CD4-positive, alpha-beta T cell treated with Interleukin-21 for 1 hour (primary cell): ENCODE measurements at places on chromosomes 13 and 19.

- no peak for DNase-seq
Measured at GRCh38 chr13:99821741-99822140, 149.8 kb downstream of the ZIC5 start.

GRCh38 chr13:108508263-108508662, 121.1 kb upstream of the MYO16 start:
- DNase-seq: peak; percentile 44

DNA sequence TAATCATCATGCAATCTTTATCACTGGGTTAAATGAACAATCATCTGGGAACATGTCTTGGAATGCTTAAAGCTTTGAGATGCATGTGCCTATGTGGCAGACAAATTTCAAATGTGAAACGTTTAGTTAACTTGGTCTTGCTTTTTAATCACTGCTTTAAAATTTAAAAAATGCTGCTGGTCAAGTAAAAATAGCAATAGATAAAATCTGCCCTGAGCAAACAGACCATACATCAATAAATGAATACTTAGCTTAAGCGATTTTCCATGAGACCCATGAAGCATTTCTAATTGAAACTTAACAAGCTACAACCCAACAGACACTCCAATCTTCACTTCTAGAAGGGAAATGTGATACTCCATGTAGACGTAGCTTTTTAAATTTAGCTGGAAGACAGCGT, 1.9 kb upstream of the KL start:
- DNase-seq: no peak

DNA sequence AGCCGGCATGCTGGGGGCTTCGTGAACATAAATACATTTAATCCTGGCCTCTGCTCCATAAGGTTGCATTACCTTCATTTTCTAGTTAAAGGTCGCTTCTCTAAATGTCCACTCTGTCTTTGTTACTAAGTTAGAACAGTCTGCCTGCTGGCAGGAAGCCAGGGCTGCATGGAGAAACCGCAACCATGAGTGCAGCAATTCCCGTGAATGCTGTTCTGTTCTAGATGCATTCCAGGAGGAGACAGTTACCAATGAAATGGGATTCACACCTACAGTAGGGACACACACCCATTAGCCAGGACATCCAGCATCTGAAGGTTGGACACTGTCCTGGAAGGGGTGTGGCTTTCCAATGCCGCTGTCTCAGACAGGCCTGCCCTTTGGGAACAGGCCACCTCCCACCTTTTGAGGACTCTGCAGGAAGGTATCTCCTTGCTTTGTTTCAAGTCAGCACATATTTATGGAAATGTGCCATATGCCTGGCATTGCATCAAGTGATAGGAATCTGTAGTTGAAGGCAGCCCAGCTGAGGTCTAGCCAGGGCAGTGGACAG, 129.7 kb downstream of the SLC7A1 start:
- no peak for DNase-seq

- DNase-seq: no peak
Measured at GRCh38 chr13:31204592-31204991, 4.8 kb downstream of the B3GLCT start.

DNA sequence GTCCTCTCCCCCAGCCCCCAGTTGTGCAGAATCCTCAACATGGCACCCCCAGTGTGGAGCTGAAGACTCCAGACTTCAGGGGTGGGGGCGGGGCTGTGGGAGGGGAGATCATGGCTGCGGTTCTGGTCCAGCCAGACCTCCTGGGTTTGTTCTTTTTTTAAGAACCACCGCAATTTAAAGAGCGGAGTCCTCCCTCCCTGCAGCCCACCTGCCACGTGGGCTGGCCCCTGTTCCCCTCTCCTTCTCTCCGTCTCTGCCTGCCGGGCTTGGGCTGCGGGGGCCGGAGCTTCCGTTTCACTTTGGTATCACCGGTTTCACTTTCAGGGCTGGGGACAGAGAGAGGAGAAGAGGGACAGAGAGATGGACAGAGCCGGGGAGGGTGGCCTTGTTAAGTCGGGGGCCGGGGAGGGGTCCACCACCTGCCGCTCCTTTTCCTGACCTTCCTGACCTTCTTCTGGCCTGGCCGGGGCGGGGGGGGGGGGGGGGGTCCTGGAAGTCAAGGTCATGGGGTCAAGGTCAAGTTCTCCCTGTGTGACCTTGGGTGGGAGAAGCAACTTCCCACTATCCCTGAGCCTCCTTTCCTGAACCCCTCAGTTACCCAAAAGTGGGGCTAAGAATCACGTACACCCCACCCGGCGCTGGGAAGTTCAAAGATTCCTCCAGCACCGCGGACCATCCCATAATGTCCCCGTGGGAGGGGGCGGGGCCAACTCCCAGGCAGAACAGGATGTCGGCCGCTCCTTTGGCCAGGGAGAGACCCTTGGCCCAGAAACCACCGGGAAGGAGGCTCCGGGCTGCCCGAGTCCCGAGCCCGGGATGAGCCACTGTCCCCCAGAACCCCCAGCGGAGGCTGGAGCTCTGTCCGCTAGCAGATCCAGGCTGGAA, 11.3 kb upstream of the ZBTB7A start:
- peak; percentile 57 for DNase-seq

GRCh38 chr19:53908106-53908934, 758 bp upstream of the CACNG7 start:
- DNase-seq: peak; percentile 48

DNA sequence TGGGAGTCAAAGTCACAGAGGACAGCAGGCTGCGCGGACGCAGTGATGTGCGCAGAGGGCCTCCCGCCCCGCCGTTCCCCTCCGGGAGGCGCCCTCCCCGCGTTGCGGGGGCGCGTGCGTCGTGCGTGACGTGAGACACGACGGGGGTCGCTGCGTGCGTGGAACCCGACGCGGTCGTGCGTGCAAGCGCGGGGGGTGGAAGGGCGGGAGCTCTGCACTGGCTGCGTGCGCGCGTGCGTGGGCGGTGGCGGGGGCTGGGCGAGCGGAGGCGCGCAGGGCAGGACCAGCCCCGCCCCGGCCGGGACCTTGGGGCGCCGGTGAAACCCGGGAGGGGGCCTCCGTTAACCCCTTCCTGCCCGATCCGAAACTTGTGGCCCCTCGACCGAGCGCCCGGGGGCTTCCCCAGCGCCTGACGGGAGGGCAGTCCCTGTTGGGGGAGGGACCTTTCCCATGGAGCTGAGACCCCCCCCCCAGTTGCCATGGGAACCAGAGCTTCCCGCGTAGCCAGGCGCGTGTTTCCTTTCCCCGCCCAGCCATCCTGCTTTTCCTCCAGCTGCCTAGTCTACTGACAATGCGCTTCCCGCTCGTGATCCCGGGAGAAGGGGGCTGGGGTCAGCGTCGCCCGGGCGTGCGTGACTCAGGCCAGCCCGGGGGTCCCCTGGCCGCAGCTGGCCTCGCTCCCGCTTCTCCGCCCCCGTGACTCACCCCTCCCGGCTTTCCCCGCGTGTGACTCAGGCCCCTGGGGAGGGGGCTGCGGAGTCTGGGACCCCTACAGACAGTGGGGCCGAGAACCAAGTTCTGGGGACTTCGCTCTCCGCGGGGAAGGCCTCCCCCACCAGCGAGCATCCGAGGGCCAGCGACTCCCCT, 7.3 kb upstream of the HOOK2 start:
- peak; percentile 94 for DNase-seq

GRCh38 chr19:29664753-29665214, 477 bp upstream of the PLEKHF1 start:
- DNase-seq: no peak

DNA sequence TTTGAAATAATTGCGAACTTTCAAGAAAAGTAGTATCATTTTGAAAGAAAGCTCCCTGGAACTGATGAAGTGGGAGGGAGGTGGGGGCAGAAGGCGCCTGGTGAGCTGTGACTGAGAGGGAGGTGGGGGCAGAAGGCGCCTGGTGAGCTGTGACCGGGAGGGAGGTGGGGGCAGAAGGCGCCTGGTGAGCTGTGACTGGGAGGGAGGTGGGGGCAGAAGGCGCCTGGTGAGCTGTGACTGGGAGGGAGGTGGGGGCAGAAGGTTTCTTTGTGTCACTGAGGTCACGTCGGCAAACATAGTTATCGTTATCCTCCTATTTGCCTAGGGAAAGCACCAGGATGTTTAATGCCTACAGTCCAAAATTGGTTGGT, 24.2 kb downstream of the C2CD4C start:
- DNase-seq: no peak

- no peak for DNase-seq
Measured at GRCh38 chr13:107275312-107275711, 707.4 kb upstream of the ARGLU1 start.

DNA sequence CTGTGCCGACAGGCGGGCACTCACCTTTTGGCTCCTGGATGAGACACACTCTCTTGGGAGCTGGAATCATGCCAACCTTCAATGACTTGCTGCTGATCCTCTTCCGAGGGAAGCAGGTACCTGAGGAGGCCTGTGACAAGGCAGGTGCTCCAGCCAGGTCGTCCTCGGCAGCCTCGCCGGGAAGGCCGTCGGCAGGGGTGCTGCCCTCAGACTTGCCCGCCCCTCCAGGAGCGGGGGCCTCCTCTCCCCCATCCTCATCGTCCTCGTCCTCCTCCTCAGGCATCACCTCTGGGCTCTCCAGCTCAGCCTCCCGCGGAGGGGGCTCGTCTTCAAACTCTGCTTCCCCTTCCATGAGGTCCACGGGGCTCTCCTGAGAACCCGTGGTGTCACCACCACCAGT, 29.2 kb downstream of the SUGP2 start:
- no peak for DNase-seq

GRCh38 chr13:74732736-74733385, 598.7 kb upstream of the KLF12 start:
- no peak for DNase-seq

DNA sequence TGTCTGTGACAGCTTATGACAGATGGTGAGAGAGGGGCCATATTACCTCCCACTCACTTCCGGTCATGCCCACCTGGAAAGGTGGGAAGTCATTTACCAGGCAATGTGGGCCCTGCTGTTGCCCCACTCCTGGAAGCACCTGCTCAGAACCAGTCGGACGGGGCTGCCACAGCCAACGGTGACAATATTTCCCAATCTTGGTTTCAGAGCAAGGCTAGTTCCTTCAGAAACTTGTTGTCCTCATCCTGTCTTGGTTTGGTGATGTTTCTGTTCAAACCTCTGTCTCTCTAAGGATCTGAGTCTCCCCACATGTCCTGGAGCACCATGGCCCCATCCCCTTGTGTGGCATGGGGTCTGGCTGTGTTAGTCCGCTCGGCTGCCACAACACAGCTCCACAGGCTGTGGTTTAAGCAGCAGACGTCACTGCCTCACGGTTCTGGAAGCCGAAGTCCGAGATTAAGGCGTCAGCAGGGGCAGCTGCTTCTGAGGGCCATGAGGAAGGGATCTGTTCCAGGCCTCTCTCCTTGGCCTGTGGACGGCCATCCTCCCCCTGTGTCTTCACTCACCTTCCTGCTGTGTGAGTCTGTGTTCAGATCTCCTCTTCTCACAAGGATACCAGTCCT, 31.5 kb upstream of the SLC15A1 start:
- DNase-seq: no peak

GRCh38 chr19:30222428-30222873, 149.7 kb upstream of the ZNF536 start:
- no peak for DNase-seq

GRCh38 chr19:33866696-33867095, 70.0 kb downstream of the KCTD15 start:
- no peak for DNase-seq

- no peak for DNase-seq
Measured at GRCh38 chr13:21071015-21071414, 9.6 kb upstream of the LATS2 start.

- DNase-seq: no peak
Measured at GRCh38 chr13:65915195-65915594, 1314.9 kb downstream of the PCDH9 start.

- DNase-seq: no peak
Measured at GRCh38 chr13:45846681-45847080, 4.9 kb downstream of the SIAH3 start.

- no peak for DNase-seq
Measured at GRCh38 chr13:43648733-43649132, 138.0 kb downstream of the ENOX1 start.

- no peak for DNase-seq
Measured at GRCh38 chr13:112743451-112744167, 53.8 kb downstream of the ATP11A start.

- DNase-seq: no peak
Measured at GRCh38 chr19:10811391-10812111, 24.5 kb downstream of the TMED1 start.

GRCh38 chr13:93861818-93862217, 617.7 kb downstream of the DCT start:
- no peak for DNase-seq

DNA sequence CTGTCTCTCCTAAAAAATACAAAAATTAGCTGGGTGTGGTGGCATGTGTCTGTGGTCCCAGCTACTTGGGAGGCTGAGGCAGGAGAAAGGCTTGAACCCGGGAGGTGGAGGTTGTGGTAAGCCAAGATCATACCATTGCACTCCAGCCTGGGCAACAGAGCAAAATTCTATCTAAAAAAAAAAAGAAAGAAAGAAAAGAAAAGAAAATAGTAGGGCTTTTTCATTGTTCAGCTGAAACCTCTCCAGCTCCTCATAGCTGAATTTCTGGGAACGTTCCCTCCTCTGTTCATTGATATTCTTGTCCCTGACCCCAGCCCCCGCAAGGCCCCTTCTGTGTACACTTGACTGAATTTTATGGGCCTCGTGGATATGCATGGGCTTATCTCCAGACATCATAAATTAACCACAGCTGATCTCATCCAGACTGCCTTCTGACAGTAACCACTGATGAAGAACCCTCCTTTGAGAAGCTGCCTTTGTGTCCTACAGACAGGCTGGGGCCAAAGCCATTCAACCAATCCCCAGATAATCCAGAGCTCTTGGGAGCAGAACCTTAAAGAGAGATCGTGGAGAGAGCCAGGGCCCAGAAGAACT, at the start of gene ELSPBP1:
TSS of gene ELSPBP1 (plus strand) at position 424 of the 594 bp plus-strand sequence. CDS start 14,036 bp downstream, outside the sequence.
- DNase-seq: no peak

GRCh38 chr13:51584731-51585672, 740 bp downstream of the WDFY2 start:
- peak; percentile 79 for DNase-seq

- no peak for DNase-seq
Measured at GRCh38 chr13:75399168-75399878, 82.6 kb downstream of the TBC1D4 start.

GRCh38 chr13:78569029-78569428, 34.3 kb downstream of the POU4F1 start:
- no peak for DNase-seq
